T-cell (primary cell): ENCODE measurements at places on chromosomes 6 and 20. TPM values are rescaled to one million over a fixed set of nuclear protein-coding genes. Genes with fewer than 3 reads are reported as not detected.

Gene TAAR2
- total RNA-seq: not detected

DNA sequence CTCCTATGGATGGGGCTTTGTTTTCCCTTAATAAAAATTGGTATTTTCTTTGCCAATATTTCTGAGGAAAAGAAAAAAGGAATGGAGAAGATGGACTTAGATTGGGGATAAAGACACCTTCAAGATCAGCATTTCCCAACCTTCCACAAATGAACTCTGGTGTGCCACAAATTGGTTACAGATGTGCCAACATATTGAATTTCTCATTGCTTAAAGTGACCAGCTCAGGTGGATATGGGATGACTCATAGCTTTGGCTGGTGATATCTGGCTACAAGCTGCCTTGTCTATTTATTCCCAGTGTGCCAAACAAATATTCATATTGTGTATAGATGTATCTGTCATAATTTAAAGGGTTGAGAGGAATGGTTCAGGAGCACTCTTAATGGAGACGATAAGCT, 32.5 kb downstream of the THEMIS start:
- DNase-seq: no peak

Gene PTGIS
- 0.23 TPM for total RNA-seq

Gene PACRG
- total RNA-seq: 0.96 TPM

Gene SDCBP2
- 1.1 TPM for total RNA-seq

DNA sequence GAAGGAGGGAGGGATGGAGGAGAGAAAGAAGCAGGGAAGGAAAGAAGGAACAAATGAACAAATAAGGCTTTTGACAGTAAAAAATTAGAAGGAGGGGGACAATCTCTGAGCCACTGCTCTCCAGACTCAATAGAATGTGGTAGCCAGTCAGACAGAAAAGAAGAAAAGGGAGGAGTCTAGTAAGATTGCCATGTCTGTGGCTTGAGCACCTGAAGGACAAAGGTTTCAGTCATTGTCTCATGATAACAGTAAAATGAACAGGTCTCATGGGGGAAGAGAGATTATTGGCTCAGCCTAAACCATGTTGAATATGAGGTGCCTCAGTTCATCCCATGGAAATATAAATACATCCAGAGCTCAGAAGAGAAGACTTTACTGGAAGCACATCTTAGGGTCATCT, 14.0 kb upstream of the LOC128125822 start:
- DNase-seq: no peak

DNA sequence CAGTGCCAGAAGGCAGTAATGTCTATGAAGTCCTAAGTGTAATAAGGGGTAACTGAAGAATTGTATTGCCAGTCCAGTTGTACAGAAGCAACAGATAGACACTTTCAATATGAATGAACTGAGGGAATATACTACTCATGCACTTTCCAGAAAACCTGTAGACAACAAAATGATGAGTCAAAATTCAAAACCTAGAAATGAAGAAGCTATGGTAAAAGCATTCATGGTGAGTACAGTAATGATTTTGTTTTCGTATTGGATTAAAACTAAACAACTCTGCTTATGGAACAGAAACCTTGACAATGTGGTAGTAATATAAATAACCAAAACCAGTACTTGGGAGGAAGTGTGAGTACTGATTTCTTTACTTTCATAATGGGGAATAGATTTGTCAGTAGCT, 35.0 kb downstream of the ARMC2 start:
- DNase-seq: no peak

DNA sequence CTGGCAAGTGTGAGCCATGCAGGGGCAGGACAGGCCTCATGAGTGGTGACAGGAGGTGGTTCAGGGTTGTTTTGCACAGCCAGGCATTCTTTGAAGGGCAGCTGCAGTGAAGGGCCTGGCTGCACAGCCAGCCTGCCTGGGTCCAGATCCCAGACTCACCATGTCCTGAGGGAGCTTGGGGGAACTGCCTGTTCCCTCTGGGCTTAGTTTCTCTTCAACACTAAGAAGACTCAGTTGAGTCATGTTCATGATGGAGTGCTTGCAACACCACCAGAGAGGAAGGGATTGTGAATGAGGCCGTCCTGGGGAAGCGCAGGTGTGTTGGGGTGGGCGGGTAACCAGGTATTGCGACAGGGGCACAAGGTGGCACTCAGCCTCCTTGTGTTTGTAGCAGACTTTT, 102.4 kb downstream of the CDH26 start:
- DNase-seq: no peak

GRCh38 chr6:106555767-106556166, 73.5 kb downstream of the RTN4IP1 start:
- DNase-seq: no peak

DNA sequence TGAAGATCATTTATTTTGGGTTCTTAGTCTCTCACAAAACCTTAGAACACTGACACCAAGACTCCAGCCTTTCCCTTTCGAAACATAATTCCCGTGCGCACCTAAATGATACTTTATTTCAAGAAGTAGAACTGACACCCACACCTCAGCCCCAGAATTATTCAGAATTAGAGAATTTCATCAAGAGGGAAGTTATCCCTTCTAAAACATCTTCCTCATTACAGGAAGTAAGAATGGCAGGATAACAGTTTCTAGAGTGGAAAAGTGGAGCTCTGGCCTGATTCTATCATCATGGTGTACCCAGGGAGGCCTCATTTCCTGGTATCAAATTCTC, 1.4 kb upstream of the SRXN1 start:
- no peak for DNase-seq

Gene GSTA3
- total RNA-seq: not detected

DNA sequence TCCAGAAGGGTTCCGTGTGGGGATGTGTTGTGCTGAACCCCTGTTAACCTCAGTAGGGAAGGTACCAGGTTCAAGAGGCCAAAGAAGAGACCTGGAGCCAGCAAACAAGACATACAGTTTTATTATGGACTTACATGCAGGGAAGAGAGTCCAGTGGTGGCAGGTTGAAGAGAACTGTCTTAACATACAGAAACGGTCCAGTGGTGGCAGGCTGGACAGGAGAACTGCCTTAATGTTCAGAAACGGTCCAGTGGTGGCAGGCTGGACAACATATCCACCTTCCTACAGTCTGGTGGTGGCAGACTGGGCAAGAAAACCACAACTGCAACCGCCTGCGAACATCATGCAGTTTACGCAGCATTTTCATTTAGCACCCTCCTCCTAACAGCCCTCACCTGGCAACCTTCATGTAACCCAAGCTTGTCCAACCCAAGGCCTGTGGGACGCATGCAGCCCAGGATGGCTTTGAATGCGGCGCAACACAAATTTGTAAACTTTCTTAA, 75.9 kb downstream of the PHACTR3 start:
- no peak for DNase-seq

Gene BPIFA1
- total RNA-seq: not detected

DNA sequence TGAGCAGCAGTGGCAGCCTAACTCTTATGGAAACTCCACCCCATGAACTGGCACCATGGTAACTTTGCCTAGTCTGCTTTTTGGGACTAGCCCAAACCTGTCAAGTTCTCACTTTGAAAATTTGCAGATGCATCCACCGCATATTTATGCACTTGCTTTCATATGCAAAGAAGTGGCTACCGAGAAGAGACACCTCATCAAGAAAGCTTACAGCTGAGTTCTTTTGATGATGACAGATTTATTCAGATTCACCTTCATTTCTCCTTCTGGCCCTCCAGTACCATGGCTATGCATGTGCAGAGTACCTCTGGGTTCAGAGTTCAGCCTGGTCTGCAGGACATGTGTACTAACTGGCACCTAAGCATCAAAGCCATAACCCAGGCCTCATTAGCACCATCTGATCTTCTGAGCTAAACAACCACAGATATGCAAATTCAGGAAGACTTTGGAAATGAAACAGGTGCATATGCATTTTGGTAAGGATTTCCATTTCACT, 154.3 kb upstream of the TENT5A start:
- no peak for DNase-seq
